GM12878 (cell line): ENCODE measurements at places on chromosomes 1 and 21. TPM values are rescaled to one million over a fixed set of nuclear protein-coding genes. Genes with fewer than 3 reads are reported as not detected.
A peak's percentile ranks its signal among the peaks of the same experiment; 100 is the strongest.

- no peak overlapping the region for H3K27ac ChIP-seq
- H3K27me3 ChIP-seq, result no peaks in the 10 kb centered on the region
Observed at GRCh38 chr1:199463521-199464127, 563.9 kb upstream of the NR5A2 start.

GRCh38 chr1:201647094-201647493 lies 108.2 kb downstream of the NAV1 start:
- H3K4me3 ChIP-seq, result no peak overlapping the region
- no peaks in the 10 kb centered on the region for H3K36me3 ChIP-seq
- DNase-seq, result no peak
- H3K27me3 ChIP-seq, result peaks cover 15% of the 10 kb centered on the region
- no peaks in the 10 kb centered on the region for H3K4me1 ChIP-seq

- DNase-seq, result no peak
- no peaks in the 10 kb centered on the region for H3K27me3 ChIP-seq
Observed at GRCh38 chr1:98001764-98002163, 80.9 kb upstream of the DPYD start.

LCE1A gene
- not detected in 2 replicates for total RNA-seq

MYOG gene
- total RNA-seq, result not detected in 2 replicates

LMX1A gene
- not detected in 2 replicates for total RNA-seq

RNF186 gene
- total RNA-seq, result not detected in 2 replicates

DNA sequence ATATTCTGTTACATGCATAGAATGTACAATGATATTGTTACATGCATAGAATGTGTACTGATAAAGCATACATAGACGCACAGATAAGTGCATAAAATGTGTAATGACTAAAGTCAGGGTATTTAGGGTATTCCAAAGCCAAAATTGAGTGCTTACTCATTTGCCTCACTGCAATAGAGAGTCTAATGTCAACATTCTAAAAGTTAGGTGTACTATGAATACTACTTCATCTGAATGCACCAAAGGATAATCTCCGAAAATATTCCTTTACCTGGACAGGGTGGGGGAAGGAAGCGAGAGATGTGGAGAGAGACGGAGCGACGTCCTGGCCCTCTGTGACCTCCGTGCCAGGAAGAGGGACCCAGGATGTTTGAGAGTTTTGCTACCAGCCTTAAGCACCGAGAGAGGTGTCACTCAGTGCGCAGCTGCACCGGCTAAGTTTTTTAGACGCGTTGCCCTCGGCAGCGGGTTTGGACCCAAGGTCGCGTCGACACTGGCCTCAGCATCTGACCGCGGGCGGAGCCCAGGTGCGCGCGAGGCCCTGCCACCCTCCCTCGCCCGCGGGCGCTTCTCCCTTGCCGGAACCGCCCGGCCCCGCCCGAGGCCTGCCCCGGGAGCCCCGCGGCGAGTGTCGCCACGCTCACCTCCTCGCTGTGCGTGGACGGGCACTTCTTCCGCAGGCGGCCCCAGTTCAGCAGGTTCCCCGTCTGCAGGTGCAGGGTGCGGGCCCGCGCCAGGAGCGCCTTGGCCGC lies 660 bp downstream of the GCLM start:
- H3K4me1 ChIP-seq, result no peaks in the 10 kb centered on the region; the same call in 1 of the 2 replicates
- no peak for DNase-seq
- H3K27ac ChIP-seq, result peak overlapping the region; percentile 42; the same call in 1 of the 2 replicates
- H3K36me3 ChIP-seq, result no peaks in the 10 kb centered on the region
- H3K4me3 ChIP-seq, result peak overlapping the region; percentile 74
- H3K27me3 ChIP-seq, result no peaks in the 10 kb centered on the region

NBPF10 gene
- 0.13 and 0.21 TPM in 2 replicates for total RNA-seq

GRCh38 chr1:151124763-151125403 lies 21.5 kb downstream of the SEMA6C start:
- no peaks in the 10 kb centered on the region for H3K4me1 ChIP-seq
- no peak overlapping the region for H3K27ac ChIP-seq
- DNase-seq, result no peak
- H3K4me3 ChIP-seq, result no peak overlapping the region
- H3K36me3 ChIP-seq, result no peaks in the 10 kb centered on the region

DNA sequence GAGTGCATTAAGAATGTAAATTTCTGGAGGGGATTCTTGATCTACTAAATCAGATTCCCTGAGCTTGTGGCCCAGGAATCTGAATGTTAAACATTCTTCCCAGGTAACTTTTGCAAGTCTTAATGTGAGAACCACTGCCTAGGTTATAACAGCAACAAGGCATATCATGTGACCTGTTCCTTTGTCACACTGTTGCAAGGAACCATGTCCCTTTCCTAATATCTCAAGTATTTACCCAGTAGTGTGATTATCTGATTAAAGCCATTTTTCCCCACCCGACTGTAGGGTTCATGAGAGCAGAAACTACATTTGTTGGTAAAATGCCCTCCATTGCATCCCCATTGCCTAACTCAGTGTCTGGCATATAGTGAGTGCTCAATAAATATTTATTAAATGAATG lies 112.9 kb upstream of the ATP1A1 start:
- no peaks in the 10 kb centered on the region for H3K36me3 ChIP-seq
- H3K4me3 ChIP-seq, result no peak overlapping the region
- peaks cover 6% of the 10 kb centered on the region for H3K4me1 ChIP-seq
- no peak for DNase-seq
- H3K27ac ChIP-seq, result no peak overlapping the region

GRCh38 chr1:25869909-25870606 lies 5.5 kb downstream of the PAQR7 start:
- H3K4me3 ChIP-seq, result no peak overlapping the region
- H3K4me1 ChIP-seq, result peaks cover 34% of the 10 kb centered on the region
- no peak overlapping the region for H3K27ac ChIP-seq
- no peak for DNase-seq
- no peaks in the 10 kb centered on the region for H3K36me3 ChIP-seq

DNA sequence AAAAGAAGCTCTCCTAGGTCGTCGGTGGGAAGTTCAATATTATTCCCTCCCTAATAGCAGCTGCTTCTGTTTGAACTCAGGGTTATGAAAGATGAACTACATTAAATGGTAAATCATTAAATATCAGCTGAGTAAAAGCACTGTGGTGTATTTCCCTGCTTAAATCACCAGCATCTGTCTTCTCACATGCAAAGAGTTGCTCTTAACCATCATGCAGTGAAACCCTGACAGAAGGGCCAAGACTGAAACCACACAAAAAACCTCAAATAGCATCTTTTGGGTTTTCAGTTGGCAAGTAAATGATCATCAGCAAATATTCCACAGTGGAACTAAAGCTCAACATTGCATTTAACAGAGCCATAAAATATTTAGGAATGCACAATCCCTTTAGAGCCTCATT lies 380.0 kb upstream of the ADGRL2 start:
- no peak for DNase-seq
- no peaks in the 10 kb centered on the region for H3K4me1 ChIP-seq
- no peak overlapping the region for H3K4me3 ChIP-seq
- no peaks in the 10 kb centered on the region for H3K27me3 ChIP-seq

DNA sequence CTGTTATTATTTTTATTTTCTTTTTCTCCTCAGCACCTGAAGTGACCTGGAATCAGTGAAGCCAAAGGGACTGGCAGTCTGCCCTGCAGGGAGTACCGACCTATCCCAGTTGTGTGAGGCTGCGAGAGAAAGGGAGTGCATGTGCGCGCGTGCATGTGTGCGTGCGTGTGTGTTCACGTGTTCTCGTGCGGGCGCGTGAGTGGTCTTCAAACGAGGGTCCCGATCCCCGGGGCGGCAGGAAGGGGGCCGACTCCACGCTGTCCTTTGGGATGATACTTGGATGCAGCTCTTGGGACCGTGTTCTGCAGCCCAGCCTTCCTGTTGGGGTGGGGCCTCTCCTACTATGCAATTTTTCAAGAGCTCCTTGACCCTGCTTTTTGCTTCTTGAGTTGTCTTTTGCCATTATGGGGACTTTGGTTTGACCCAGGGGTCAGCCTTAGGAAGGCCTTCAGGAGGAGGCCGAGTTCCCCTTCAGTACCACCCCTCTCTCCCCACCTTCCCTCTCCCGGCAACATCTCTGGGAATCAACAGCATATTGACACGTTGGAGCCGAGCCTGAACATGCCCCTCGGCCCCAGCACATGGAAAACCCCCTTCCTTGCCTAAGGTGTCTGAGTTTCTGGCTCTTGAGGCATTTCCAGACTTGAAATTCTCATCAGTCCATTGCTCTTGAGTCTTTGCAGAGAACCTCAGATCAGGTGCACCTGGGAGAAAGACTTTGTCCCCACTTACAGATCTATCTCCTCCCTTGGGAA lies 123.3 kb downstream of the PRDM2 start:
- no peaks in the 10 kb centered on the region; the same call in 1 of the 2 replicates for H3K27me3 ChIP-seq
- DNase-seq, result no peak
- no peak overlapping the region for H3K4me3 ChIP-seq
- no peaks in the 10 kb centered on the region for H3K36me3 ChIP-seq
- H3K27ac ChIP-seq, result no peak overlapping the region

TSACC gene
- total RNA-seq, result not detected in 2 replicates

DNA sequence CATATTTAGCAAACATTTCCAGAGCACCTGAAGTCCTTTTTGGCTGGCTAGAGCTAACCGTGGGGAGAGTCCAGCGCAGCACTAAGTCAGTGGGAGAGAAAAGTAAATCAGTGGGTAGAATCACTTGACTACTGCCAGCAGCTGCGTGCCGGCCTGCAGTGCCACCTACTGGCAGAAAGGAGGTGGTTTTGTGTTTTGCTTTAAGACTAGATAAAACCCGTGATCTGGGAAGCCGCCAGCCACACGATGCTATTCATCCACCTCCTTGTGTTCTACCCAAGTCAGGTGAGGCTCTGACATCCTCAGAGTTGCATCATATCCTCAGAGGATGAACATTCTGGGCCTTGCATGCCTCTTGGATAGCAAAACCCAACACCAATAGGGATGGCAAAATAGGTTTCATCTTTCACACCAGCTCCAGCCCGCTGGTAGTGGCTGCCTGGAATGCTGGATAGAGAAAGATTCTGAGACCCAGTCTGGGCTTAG lies 14.1 kb upstream of the HEYL start:
- peak; percentile 23 for DNase-seq
- peaks cover 3% of the 10 kb centered on the region; the same call in 1 of the 2 replicates for H3K4me1 ChIP-seq
- H3K27ac ChIP-seq, result no peak overlapping the region
- H3K4me3 ChIP-seq, result no peak overlapping the region

KCNQ4 gene
- 0.18 and 0.21 TPM in 2 replicates for total RNA-seq

- DNase-seq, result no peak
- peak overlapping the region; percentile 97 for H3K27ac ChIP-seq
- H3K4me1 ChIP-seq, result peaks cover 15% of the 10 kb centered on the region
- no peaks in the 10 kb centered on the region for H3K36me3 ChIP-seq
- peak overlapping the region; percentile 84 for H3K4me3 ChIP-seq
Observed at GRCh38 chr21:33403786-33404585, 773 bp downstream of the IFNGR2 start.

SLC30A10 gene
- not detected in 2 replicates for total RNA-seq

DNA sequence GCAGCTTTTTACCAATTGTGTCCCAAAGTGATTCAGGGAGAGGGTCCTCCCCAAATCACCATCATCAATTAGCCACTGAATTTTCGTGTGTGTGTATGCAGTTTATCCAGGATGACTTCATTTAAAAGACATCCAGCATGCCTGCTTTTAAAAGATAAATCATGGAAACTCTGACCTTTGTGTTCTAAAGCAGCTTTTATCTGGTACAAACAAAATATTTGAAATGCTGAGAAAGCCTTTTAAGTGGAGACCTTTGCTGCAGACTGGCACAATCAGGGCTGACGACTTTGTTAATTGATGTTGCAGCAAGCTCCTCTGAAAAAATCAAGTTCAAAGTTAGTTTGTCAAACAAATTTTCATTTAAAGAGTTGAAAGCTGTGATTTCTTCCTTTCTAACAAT lies 104.7 kb downstream of the PCP4 start:
- H3K27me3 ChIP-seq, result no peaks in the 10 kb centered on the region
- no peaks in the 10 kb centered on the region for H3K4me1 ChIP-seq
- H3K27ac ChIP-seq, result no peak overlapping the region
- no peak for DNase-seq
- no peaks in the 10 kb centered on the region for H3K36me3 ChIP-seq
- no peak overlapping the region for H3K4me3 ChIP-seq

GRCh38 chr1:218135371-218135770 lies 149.7 kb upstream of the RRP15 start:
- H3K27me3 ChIP-seq, result no peaks in the 10 kb centered on the region
- H3K27ac ChIP-seq, result no peak overlapping the region
- no peaks in the 10 kb centered on the region for H3K36me3 ChIP-seq
- no peaks in the 10 kb centered on the region for H3K4me1 ChIP-seq

VASH2 gene
- 29.2 and 29.7 TPM in 2 replicates for total RNA-seq

EPHA2 gene
- 0.32 and 0.51 TPM in 2 replicates for total RNA-seq

PBX1 gene
- 0.28 and 0.43 TPM in 2 replicates for total RNA-seq

DNA sequence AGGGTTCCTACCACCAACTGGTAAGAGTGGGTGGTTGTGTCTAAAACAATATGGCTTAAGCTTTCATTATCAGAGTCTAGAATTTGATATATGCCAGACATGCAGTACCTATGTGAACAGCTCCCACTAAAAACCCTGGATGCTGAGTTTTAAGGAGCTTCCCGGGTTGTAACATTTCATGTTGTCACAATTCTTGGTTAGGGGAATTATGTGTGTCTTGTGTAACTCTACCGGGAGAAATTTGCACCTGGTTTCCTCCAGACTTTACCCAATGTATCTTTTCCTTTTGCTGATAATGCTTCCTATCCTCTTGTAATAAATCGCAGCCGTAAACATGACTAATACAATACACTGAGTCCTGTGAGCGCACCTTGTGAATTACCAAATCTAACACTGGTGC lies 48.3 kb downstream of the ARID4B start:
- H3K4me1 ChIP-seq, result peaks cover 20% of the 10 kb centered on the region
- no peak for DNase-seq
- H3K36me3 ChIP-seq, result no peaks in the 10 kb centered on the region; the same call in 1 of the 2 replicates

- no peak for DNase-seq
- no peaks in the 10 kb centered on the region for H3K4me1 ChIP-seq
- no peak overlapping the region for H3K4me3 ChIP-seq
- no peaks in the 10 kb centered on the region for H3K27me3 ChIP-seq
Observed at GRCh38 chr1:5447503-5447960, 544.7 kb downstream of the NPHP4 start.

DNA sequence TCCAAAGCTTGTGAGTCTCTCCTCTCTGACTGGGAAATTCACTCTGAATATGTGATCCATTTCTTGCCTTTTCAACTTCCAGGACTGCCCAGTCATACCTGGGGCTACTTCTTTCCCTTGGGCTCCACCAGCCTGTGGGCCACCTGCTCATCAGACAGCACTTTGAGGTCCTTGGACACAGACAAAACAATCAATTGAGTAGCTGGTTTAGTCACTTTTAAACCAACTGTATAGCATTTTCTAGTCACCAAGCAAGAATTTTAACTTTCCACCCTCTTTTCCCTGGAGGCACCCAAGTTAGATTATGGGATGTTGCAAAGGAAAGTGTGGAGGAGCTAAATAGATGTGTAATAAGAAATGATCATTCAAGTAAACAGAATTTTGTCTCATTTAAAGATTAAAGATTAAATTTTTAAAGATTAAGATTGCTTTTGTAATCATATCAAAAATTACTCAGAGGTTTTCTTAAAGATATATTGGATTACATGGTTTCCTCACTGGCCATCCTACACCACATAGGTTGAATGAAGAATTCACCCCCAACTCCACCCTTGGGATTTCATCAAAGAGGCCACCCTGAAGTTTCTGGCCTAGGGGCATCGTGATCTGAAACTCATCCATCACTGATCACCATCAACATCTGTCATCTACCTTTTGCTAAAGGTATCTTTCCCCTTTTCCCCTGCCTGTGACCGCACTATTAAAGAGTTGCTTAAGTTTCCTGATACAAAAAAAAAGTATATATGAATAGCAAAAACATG lies 219.2 kb upstream of the NR5A2 start:
- no peaks in the 10 kb centered on the region for H3K36me3 ChIP-seq
- no peak overlapping the region for H3K4me3 ChIP-seq
- DNase-seq, result no peak
- no peaks in the 10 kb centered on the region for H3K27me3 ChIP-seq
- H3K27ac ChIP-seq, result no peak overlapping the region

OR2T2 gene
- total RNA-seq, result 3.8 and 4.4 TPM in 2 replicates

HSPG2 gene
- total RNA-seq, result 3.4 and 3.5 TPM in 2 replicates
